ENCODE measurements at places on chromosomes 6 and 20.

GRCh38 chr6:84066536-84066935, 33.0 kb downstream of the MRAP2 start:
- DNase-seq = no peak

- DNase-seq = no peak
Observed at GRCh38 chr6:148697895-148698440, 48.9 kb upstream of the UST start.

- DNase-seq = no peak
Observed at GRCh38 chr6:169452869-169453620, 199.4 kb upstream of the THBS2 start.

GRCh38 chr6:119076173-119076572, 2.3 kb downstream of the FAM184A start:
- DNase-seq = no peak

- no peak for DNase-seq
Observed at GRCh38 chr6:2626401-2626800, 124.3 kb downstream of the MYLK4 start.

- DNase-seq = no peak
Observed at GRCh38 chr6:21455071-21455470, 138.5 kb upstream of the SOX4 start.

GRCh38 chr20:5056801-5057599, 55.7 kb upstream of the SLC23A2 start:
- peak; percentile 65 for DNase-seq

DNA sequence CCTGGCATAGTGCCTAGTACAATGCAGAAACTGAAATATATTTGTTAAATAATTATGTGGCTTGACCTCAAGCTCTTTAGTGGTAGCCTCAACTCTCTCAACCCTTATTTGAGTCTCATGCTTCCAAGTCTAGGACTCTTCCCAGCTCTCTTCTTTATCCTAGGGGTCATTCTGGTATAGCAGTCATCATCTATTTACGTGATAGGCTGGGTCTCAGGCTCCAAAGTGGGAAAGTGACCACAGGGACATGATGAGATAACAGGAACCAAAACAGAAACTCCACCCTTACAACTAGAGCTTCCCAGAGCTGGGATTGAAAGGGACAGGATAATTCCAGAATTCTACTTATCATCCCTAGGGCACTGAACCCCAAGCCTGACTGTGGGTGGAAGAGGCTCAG, 17.7 kb upstream of the MAP3K7 start:
- no peak for DNase-seq

DNA sequence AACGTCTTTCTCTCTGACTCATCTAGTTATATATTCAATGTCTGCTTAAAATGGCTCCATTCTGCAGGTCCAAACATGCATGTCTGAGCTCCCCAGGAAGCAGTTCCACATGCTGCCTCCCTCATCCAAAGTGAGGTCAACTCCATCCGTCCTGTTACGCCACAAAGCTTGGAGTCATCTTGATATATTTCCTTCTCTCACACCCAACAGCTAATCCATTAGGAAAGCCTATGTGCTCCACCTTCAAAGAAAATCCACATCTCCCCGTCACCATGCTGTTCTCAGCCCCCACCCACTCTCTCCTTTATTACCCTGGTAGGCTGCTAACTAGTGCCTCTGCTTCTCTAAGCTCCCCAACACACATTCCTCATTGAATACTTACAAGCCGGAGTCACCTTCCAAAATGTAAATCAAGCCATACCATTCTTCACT, 130.2 kb upstream of the SYNDIG1 start:
- DNase-seq = no peak

- no peak for DNase-seq
Observed at GRCh38 chr20:53994088-53994487, 76.3 kb downstream of the BCAS1 start.

- no peak for DNase-seq
Observed at GRCh38 chr20:16580147-16580546, 6.9 kb upstream of the KIF16B start.

DNA sequence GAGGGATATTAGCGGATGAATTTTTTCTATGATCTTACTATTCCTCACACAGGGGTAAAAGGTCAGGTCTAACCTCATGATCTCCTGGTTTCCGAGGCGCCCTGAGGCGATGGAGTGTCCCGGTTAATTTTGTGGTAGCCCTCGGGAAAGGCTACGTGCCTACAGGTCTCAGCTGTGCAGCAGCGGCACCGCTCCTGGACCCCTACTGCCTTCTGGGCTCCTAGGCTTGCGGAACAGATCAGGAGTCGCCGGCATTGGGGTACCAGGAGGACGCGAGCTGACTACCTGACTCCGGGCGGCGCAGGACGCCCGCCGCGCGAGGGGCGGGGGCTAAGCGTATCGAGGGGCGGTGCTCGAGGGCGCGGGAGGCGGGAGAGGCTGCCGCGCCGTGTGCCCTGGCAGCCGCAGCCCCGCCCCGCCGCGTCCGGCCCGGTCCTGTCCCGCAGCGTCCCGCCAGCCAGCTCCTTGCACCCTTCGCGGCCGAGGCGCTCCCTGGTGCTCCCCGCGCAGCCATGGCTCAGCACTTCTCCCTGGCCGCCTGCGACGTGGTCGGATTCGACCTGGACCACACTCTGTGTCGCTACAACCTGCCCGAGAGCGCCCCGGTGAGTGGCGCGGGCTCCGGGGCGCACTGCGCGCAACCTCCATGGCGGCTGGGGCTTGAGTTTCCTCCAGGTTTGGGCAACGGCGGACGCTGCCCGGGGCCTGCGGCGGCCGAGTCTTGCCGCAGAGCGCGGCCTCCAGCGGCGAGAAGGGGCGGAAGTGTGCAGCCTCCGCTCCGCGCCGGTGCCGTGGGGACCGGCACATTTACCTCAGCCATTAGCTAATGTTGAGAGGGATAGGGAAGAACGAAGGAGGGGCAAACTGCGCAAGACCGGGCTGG, at the start of gene NT5DC1:
Gene NT5DC1 (plus strand): TSS at position 435 of the 883 bp plus-strand sequence. CDS start 78 bp downstream, at position 513.
- DNase-seq = peak; percentile 94

Measured in GM20000 (cell line).